NCI-H82 (cell line): ENCODE measurements at places on chromosomes 11 and 22.

DNA sequence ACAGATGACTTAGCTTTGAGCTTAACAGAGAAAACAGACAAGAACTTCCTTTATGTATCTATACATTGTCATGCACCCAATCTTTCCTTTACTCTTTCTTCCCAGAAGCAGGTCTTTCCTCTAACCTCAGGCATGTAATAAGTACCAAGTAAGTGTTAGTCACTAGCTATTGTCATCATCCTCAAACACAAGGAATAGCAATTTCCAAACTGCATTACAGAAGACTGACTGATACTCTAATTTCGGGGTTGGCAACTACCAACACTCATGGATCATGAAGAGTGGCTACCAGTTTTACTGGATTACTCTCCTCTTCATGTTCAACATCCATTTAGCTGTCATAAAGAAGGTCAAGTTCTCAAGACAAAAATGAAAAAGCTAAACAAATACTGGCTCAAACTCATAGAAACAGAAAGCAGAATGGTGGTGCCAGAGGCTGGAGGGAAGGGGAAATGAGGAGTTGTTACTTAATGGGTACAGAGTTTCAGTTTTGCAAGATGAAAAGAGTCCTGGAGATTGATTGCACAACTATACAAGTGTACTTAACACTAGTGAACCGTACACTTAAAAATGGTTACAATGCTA, 111.6 kb downstream of the SIK3 start:
- no peak for DNase-seq

- no peak for DNase-seq
These were observed 18.5 kb downstream of the CABP7 start for GRCh38 chr22:29738118-29738815.

DNA sequence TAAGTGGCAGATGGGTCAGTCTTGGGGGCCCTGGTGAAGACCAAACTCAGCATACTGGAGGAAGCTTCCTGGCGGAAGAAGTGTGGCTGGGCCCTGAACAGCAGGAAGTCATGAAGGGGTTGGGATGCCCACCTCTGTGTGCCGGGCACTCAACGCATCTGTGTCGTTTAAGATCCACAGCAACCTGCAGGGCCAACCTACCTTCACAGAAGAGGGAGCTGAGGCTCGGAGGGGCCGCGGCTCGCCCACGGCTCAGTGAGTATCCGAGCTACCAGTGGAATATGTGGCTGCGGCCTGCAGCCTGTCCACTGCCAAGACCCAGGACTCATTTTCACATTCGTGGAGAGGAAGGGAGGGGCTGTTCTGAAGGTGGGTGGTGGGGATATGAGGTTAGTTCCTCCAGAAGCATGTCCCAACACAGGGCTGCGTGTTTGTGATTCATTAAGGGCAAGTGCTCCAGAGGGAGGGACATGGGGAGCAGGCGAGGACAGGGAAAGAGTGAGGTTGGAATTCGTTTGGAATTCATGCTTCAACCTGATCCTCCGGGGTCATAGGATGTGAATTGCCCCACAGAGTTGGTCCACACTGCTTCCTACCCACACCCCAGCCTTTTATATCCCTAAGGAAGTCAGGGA, 99.6 kb downstream of the MPPED1 start:
- no peak for DNase-seq

DNA sequence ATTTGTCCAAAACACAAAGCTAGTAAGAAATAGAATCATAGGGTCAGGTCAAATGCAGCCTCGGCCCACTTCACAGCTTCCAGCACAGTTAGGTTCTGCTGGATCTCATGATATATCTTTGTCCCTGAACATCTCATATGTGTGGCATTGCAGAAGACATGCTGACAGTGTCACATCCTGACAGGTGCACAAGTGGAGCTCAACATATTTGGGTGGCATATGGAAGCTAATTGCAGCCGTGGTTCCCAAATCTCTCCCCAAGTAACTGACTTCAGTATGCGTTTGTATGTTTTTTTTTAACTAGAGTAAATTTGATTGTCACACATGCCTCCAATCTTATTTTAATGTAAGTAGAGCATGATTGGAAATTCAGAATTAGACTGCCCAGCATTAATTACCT, 33.4 kb downstream of the NAV2 start:
- DNase-seq = no peak

GRCh38 chr22:32571761-32572160, 97.2 kb downstream of the FBXO7 start:
- no peak for DNase-seq

GRCh38 chr11:67301951-67302516, 1.3 kb upstream of the SSH3 start:
- DNase-seq = peak; percentile 78

DNA sequence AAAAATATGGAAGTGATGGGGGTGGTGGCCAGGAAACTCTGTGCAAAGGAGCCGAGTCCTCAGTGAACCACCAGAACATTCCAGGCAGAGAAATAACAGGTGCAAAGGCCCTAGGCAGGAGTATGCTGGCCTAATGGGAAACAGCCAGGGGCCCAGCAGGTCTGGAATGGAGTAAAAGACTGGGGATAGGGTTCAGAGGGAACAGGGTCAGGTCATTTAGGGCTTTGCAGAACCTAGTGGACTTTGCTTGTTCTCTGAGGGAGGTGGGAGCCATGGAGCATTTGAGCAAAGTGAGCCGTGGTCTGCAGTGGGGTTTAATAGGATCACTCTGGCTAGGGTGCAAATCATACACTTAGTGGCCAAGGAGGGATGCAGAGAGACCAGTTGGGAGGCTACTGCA, 8.7 kb downstream of the CRYBB3 start:
- no peak for DNase-seq

DNA sequence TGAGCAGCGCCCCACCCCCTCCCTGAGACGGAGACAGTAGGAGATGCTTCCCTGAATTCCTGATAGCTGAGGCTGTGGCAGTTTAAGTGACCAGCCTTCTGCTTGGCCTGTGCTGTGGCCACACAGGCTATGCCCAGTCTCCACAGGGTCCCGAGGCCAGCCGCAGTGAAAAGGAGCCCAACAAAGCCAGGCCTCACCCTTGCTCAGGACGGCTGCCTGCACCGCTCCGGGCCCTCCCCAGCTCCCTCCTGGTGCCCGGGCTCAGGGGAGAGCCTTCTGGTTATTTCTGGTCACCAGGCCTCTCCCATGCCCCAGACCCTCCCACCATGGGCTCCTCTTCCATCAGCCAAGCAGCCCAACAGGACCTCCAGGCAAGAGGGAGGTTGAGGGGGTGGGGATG, 28.8 kb downstream of the LRRC10B start:
- no peak for DNase-seq

DNA sequence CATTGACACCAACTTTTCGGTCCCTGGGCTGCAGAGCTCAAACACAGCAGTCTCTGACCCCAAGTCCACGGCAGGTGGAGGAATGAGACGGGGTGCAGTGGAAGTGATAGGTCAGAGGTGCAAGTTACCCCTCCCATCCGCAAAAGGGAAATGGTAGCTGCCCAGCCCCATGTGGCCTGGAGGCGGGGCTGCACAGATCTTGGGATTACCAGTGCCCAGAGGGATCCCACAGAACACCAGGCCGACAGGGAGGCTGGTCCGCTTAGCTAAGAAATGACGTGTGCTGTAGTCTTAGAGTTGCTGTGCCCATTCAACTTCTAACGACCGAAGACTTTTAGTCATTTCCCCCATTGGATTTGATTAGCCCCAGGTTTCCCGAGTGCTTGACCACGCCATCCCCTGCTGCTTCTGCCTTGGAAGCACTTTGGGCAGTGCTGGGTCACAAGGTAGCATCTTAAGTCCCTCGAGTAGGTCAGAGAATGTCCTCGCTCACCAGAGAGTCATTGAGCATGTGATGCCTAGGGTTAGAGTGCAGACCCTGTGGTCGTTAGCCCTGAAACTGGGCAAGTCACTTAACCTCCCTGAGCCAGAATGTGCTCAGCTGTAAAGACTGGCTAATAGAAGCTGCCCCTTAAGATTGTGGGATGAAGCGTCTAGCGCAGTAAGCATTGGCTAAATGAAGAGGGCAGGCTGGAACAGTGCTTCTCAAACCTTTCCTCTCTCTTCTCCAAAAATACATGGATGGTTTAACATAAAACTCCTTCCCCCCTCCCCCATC, 4.2 kb downstream of the PTGDR2 start:
- DNase-seq = no peak

- peak; percentile 84 for DNase-seq
These were observed 35.1 kb downstream of the MMP7 start for GRCh38 chr11:102495161-102496042.

GRCh38 chr11:12189543-12190235, 79.3 kb downstream of the MICAL2 start:
- no peak for DNase-seq

- DNase-seq = no peak
These were observed 67.0 kb downstream of the WNT11 start for GRCh38 chr11:76139314-76139713.

- DNase-seq = no peak
These were observed 1.3 kb upstream of the CLDN25 start for GRCh38 chr11:113778111-113778910.

GRCh38 chr11:6778518-6778917, 4.3 kb upstream of the OR2AG1 start:
- no peak for DNase-seq

DNA sequence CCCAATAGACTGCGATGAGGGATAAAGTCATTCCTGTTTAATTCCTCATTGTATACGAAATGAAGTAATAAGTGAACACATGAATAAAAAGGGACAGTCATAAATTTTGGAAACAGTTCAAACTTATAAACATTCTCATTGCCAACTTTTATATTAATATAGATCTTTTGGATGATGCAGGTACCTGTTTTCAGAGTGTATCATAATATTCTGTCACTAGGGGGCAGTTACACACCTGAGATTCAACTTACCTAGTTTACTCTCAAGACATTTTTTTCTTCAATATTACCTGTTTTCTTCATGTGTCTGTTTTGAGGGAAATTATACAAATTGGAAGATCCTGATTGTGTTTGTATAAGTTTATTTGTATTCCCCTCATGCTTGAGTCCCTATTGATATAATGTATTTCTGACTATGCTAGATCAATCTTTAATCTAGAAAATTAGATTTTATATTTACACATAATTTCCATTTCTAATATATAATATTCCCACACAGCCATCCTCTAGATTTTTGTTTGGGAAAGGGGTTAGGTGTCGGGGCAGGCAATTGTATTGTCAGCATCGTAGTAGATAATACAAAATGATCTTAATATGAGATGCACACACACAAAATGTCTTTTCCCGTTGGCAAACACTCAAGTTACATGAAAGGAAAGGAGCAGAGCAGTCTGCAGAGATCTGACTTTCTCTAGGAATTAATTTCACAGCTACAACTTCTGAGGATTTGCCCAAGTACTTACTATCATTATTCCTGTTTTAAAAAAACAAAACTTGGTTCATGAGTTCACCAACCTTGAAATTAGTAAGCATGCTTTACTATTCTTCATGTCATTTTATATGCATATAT, 18.4 kb downstream of the FDX1 start:
- DNase-seq = peak; percentile 17

DNA sequence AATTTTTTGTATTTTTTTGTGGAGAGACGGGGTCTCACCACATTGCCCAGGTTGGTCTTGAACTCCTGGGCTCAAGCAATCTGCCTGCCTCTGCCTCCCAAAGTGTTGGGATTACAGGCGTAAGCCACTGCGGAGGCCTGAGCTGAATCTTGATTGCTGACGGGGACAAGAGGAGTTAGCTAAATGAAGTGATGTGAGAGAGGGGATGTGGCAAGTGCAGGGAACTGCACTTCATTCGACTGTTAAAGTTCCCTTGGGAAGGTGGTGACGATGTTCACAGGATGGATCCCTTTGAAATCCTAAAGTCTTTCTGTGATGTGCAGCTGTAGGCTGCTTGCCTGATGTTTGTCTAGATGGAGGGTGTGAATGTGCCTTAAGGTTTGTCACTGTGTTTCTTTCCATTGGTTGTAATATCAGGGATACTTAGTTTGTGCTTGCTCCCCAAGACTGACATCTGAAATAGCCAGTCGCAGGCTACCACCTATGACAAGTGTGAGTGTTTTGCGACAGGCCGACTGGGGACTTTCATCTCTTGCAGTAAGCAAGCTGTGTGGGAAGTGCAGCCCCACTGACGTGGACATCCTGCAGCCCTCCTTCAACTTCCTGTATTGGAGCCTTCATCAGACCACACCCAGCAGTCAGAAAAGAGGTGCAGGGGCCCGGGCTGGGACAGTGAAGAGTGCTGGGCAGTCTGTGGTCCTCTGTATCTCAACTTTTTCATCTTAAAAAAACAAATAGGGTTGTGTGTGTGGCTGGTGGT, 19.6 kb upstream of the CCDC134 start:
- DNase-seq = no peak

DNA sequence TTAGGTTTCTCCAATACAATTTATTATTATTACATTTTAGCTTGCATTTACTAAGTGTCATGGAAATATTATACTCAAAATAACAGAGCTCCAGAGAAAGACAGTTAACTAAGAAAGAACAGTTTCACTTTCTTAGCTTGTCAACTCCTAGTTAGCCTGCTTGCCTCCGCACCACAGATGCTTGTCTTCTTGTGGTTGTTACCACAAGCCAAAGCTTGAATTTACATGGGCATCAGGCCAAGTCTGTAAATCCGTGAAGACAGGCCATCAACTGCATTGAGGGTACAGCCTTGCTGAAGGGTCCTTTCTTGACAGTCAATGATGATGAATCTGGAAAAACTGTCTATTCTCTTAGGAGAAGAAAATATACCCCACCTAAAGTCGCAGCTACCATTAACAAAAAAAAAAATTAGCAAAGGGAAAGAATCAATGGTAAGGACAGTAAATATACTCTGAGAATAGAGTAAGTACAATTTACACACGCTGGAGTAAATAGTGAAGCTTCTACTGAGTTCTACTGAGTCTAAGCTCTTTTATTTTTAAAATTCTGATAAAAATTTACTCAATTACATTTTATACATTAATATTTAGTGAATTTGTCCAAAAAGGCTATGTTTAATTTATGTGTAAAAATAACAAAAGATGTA, 15.6 kb upstream of the DENND5A start:
- DNase-seq = peak; percentile 54

DNA sequence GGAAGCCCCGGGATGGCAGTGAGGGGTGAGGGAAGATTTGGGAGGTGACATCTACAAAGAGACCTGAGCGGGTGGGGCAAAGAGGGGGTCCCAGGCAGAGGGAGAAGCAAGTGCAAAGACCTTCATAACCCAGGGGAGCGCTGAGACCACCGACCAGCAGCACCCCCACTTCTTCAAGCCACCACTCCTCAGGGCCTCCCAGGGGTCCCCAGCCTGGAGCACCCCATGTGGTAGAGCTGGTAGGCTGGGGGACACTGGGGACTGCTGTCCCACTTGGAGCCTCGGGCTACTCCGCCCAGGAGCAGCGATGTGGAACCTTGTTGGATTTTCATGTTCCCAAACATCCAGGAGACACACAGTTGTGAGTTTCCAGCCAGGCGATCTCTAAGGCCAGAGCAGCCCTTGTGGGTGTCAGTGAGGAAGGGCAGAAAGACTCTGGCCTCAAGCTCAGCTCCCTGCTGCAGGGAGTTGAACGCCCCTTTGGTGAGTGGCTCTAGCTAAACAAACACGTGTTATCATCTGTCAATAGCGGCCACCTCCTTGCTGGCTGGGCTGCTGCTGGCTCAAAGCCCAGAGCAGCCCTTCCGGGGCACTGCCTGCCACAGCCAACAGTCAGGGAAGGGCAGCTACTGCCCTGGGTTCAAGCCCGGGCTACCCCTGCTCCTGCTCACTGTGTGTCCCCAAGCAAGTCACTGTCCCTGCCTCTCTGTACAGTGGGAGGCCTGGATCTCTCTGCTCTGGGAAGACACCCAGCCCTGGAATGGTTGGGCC, 25.7 kb upstream of the CHKA start:
- no peak for DNase-seq
